ENCODE measurements at places on chromosomes 1 and 21.

DNA sequence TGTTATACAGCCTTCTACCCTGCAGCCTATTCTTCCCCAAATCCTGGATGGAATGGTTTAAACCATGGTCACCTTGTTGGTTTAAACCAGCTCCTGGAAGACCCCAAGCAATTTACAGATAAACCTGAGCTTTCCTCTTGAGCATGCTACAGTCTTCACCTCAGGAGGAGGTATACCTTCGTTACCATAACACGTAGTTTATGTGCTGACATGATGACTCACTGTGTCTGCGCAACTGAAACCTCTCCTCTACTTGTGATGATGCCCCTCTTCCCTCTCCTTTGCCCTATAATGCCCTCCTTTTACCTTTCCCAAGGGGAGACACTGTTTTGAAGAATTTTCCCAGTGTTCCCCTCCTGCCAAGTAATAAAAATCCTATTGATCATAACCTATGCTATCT lies 457.3 kb upstream of the RGS18 start:
- DNase-seq, result no peak

DNA sequence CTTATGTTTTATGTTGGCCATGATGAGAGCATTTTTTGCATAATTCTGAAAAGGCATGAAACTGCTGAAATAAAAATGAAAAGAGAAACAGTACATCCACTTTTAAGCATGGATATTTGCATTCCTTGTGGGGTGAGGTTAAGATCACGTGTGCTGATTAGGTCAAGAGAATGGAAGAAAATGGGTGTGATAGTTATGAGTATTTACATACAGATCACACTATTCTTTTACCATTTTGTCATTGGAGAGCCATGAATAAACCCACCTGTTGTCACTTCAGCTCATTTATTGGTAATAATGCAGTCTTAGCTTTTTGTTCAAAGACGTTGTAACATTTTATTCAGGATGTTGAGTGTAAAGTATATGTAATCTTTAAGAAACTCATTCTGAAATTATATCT lies 153.2 kb downstream of the NOS1AP start:
- DNase-seq, result no peak

DNA sequence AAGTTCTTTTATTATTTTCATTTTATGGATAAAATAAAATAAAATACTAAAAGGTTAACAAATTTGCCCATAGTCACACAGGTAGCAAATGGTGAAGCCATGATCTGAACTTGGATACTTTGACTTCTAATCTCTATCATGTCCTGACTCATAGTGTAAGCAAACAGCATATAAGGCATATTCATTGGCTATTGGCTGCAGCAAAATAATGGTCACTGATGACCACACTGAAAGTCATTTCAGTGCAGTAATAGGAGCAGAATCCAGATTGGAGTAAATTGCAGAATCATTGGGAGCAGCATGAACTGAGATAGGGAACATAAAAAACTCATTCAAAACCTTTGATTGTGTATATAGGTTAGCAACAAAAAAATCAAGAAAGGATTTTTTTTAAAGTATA lies 262.9 kb downstream of the PLA2G4A start:
- DNase-seq, result no peak

- peak; percentile 84 for DNase-seq
These were observed 14.7 kb downstream of the MTHFR start for GRCh38 chr1:11790880-11791715.

Measured in fibroblast of skin of back (primary cell).